ENCODE measurements at places on chromosomes 2 and 18. TPM values are rescaled to one million over a fixed set of nuclear protein-coding genes. Genes with fewer than 3 reads are reported as not detected.

GRCh38 chr2:17976871-17977746 is 98.6 kb downstream of the KCNS3 start:
- peak overlapping the region; percentile 47 for H3K27ac ChIP-seq
- DNase-seq, result no peak
- no peaks in the 10 kb centered on the region for H3K4me1 ChIP-seq

GRCh38 chr2:136115183-136115761 is 2.7 kb downstream of the CXCR4 start:
- H3K4me3 ChIP-seq, result peak overlapping the region; percentile 52
- H3K27me3 ChIP-seq, result peaks cover 91% of the 10 kb centered on the region
- DNase-seq, result no peak
- peaks cover 14% of the 10 kb centered on the region for H3K4me1 ChIP-seq

DNA sequence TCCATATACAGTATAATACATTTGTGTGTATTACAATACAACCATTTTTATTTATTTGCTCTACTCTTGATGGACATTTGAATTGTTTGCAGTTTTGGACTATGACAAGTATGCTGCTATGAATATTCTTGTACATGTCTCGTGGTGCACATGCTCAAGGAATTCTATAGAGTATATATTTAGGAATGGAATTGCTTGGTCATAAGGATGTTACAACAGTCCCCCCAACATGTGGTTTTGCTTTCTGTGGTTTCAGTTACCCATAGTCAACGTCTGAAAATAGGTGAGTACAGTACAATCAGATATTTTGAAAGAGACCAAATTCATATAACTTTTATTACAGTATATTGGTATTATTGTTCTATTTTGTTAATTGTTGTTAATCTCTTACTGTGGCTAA is 24.1 kb upstream of the PLEKHM3 start:
- no peaks in the 10 kb centered on the region for H3K4me1 ChIP-seq
- H3K36me3 ChIP-seq, result no peaks in the 10 kb centered on the region
- no peak overlapping the region for H3K4me3 ChIP-seq
- no peak overlapping the region for H3K27ac ChIP-seq
- DNase-seq, result no peak
- peaks cover 3% of the 10 kb centered on the region for H3K27me3 ChIP-seq

DNA sequence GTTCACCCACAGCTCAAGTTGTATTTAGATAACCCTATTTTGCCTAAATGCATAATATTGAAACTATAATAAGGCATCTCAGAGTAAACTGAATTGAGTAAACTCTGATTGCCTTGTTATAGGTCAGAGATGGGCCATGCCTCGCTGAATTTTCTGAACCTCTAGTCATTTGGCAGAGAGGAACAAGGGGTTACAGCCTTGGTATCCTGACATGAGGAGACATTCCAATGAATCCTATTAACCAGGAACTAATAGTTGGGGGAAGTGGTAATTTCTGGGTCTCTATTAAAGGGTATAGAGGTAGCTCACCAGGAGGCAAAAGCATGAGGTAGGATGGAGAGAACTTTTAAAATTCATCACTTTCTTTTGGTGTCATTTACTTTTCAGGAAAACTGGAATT is 227.4 kb upstream of the CHST9 start:
- no peaks in the 10 kb centered on the region for H3K36me3 ChIP-seq
- no peak for DNase-seq
- H3K4me1 ChIP-seq, result peaks cover 16% of the 10 kb centered on the region

DNA sequence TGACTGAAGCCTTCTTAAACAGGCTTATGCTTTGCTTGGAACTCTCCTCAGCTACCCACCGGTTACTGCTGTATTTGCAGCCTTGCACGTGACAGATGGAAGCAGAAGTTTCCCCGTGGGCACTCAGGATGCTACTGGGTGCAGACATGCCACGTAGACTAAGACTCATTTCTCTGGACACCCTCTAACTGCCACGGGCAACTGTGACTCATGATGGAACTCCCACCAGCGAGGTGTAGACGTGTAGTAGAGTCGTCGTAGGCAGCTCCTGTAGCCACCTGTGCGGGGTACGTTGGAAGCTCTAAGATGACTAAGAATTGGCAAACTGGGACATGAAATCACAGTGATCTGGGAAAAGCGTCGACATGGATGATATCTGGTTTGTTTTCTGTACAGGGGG is 27.5 kb downstream of the TSHZ1 start:
- no peaks in the 10 kb centered on the region for H3K27me3 ChIP-seq
- H3K36me3 ChIP-seq, result peaks cover 14% of the 10 kb centered on the region
- no peak overlapping the region for H3K4me3 ChIP-seq
- peaks cover 19% of the 10 kb centered on the region for H3K4me1 ChIP-seq
- no peak for DNase-seq

DNA sequence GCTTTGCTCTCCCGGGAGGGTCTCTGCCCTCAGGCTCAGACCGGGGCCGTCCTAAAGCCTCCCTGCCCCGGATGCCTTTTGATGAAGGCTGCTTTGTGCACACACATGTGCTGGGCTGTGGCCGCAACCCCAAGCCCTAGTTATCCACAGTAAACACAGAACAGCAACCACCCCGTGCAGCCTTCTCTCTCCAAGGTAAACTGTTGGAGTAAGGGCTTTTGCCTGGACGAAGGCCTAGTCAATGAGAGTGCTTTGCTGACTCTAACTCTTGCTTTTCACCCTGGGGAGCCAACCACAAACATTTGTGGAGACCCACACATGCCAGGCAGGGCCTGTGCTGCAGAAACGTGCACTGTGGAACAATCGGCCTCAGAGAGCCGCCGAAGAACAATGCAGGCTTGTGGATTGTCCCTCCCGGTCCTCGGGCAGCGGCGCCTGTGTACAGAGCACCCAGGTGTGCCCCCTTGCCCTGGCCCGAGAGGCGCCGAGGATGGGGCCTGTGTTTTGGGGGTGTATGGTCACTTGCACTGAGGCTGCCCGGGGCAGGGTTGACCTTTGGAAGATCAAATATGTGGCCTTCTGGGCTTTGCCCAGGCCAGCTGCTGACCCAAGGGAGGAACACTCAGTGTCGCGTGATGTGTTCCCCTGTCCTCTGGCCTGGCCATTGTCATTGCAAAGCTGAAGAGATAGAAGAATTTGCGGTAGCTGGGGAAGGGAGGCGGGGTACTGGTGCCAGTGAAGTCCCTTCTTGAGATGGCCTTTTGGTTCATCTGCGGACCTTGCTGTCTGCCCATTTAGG is 37.0 kb downstream of the CTIF start:
- no peaks in the 10 kb centered on the region for H3K36me3 ChIP-seq
- H3K4me3 ChIP-seq, result no peak overlapping the region
- H3K27me3 ChIP-seq, result no peaks in the 10 kb centered on the region

DNA sequence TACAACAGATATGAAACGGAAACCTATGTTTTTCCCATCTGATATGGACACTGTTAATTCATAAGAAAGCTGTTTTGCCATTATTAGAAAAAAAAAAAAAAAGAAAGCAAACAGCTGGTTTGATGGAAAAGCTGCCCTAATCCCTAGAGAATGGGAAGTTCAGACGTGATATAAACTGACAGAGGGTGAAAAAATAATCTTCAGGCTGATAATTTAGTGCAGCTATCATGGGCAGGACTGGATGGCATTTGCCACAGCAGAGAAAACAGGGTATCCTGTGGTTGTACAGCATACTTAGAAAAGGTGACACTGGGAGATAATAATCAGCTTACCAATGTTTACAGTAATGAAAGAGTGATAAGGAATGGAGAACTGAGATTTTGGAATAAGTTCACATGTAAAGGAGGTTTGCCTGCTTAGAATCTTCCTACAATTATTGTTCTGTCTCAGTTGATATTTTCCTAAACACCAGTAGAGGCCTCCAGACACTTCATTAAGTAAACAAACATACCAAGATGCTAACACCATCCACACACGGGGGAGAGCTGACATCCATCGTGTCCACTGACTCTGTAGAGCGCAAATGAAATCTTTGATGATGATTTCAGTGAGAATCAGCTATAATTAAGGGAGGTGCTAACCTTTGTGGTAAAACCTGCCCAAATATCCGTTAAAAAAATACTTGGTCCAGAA is 211.6 kb upstream of the MMADHC start:
- H3K27ac ChIP-seq, result no peak overlapping the region
- no peaks in the 10 kb centered on the region for H3K36me3 ChIP-seq
- H3K4me1 ChIP-seq, result no peaks in the 10 kb centered on the region
- no peak for DNase-seq
- H3K4me3 ChIP-seq, result no peak overlapping the region

- DNase-seq, result no peak
- H3K36me3 ChIP-seq, result no peaks in the 10 kb centered on the region
- H3K4me1 ChIP-seq, result no peaks in the 10 kb centered on the region
- H3K27me3 ChIP-seq, result no peaks in the 10 kb centered on the region
- no peak overlapping the region for H3K4me3 ChIP-seq
These were observed 1115.2 kb downstream of the TDRD15 start for GRCh38 chr2:22238967-22239366.

DNA sequence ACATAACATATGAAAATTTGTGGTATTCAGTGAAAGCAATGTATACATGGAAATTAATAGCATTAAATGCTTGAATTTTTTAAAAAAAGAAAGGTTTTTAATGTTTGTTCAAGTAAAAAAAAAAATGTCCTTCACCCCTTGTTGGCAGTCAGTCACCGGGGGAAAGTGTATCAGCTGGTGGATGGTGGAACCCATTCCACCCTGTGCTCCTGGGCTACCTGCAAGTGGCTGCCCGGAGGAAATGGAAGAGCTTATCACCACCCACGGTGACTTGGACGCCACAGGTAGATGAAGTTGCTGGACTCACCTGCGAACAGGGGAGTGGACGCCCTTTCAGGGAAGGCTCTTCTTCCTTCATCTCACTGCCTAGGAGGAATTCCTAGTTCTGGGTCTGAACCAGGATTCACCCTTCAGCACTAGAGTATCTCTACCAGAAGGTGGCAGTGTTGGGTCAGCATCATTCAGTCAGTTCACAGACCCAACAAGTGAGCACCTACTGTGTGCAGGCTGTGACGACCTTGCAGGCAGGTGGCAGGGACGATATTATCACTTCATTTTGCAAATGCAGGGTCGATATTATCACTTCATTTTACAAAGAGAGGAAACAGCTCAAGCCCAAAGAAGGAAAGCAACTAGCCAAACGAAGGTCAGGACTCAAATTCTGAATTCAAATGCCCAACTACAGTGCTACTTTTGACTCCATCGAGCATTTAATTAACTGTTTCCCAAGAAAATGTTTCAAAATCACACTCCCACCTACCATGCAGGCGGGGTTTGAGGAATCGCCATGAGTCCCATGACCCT is 35.8 kb downstream of the CIB4 start:
- no peak overlapping the region for H3K4me3 ChIP-seq
- H3K27me3 ChIP-seq, result peaks cover 2% of the 10 kb centered on the region
- H3K27ac ChIP-seq, result no peak overlapping the region
- no peak for DNase-seq
- H3K36me3 ChIP-seq, result no peaks in the 10 kb centered on the region

DNA sequence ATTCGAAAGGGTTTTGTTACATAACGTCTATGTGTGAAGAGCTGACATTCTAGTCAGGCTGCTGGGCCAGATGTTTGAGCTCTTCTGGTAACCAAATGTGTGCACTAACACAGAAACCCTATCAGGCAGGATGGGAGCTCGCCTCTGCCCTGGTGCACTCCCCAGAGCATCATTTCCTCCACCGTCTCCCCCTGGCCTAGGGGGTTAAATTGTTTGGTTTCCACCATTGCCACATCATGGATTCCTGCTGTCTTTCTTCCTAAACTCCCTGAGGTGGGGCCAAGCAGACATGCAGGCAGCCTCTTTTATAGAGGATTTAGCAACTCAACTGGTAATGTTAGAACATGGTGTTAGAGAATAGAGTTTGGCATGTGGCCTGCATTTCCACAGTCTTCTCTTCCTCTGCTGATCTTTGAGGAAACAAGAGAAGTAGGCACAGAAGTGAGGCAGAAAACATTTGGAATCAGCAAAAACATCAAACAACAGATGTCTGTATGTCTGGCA is 87.3 kb downstream of the ANTXR1 start:
- DNase-seq, result no peak
- peaks cover 36% of the 10 kb centered on the region for H3K4me1 ChIP-seq
- no peak overlapping the region for H3K4me3 ChIP-seq
- peaks cover 16% of the 10 kb centered on the region for H3K36me3 ChIP-seq

GRCh38 chr2:240211096-240211495 is 70.6 kb upstream of the OTOS start:
- H3K27me3 ChIP-seq, result peaks cover 33% of the 10 kb centered on the region
- H3K4me1 ChIP-seq, result no peaks in the 10 kb centered on the region
- no peaks in the 10 kb centered on the region for H3K36me3 ChIP-seq
- no peak for DNase-seq

- H3K27me3 ChIP-seq, result peaks cover 70% of the 10 kb centered on the region
- peak overlapping the region; percentile 90 for H3K27ac ChIP-seq
- peaks cover 8% of the 10 kb centered on the region for H3K4me1 ChIP-seq
- DNase-seq, result no peak
- H3K36me3 ChIP-seq, result no peaks in the 10 kb centered on the region
These were observed 1.5 kb downstream of the PXDN start for GRCh38 chr2:1742681-1743395.

DNA sequence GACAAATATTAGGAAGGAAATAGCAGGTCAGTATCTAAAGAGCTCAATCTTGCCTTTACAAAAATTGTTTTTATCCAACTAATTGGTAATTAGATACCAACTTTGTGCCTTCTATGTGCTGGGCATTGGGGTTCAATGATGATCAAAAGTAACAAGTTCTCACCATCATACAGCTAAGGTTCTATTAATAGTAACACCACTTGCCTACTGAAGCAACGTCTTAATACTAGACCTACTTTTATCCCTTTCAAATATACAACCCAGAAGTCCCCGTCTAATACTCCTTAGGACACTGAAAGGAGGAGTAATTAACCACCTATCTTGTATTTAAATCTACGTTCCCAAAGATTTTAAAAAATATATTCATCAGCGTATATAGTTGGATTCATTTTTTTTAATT is 59.3 kb downstream of the GRB14 start:
- H3K4me1 ChIP-seq, result no peaks in the 10 kb centered on the region
- H3K36me3 ChIP-seq, result no peaks in the 10 kb centered on the region
- H3K4me3 ChIP-seq, result no peak overlapping the region
- H3K27ac ChIP-seq, result no peak overlapping the region

TRIM54 gene
- total RNA-seq, result not detected

RAMP1 gene
- 5.3 TPM for total RNA-seq

C2orf74 gene
- 3.2 TPM for total RNA-seq

GKN2 gene
- not detected for total RNA-seq

CD8B gene
- total RNA-seq, result not detected

MARCO gene
- total RNA-seq, result 0.87 TPM

TMEM169 gene
- total RNA-seq, result 0.09 TPM

AFG3L2 gene
- total RNA-seq, result 57.5 TPM

MAPRE2 gene
- 4.1 TPM for total RNA-seq

SERPINB10 gene
- total RNA-seq, result 0.26 TPM

GKN1 gene
- not detected for total RNA-seq

SPDYA gene
- total RNA-seq, result not detected

NR4A2 gene
- total RNA-seq, result 1.1 TPM

All from esophagus squamous epithelium (tissue), 5 donors.